Stimulated activated CD4-positive, alpha-beta T cell treated with anti-CD3 and anti-CD28 coated beads, Interleukin-1b, Interleukin-23, amount 100 ng/mL, for 48 hours (primary cell): ENCODE measurements at places on chromosomes 2 and 18.

DNA sequence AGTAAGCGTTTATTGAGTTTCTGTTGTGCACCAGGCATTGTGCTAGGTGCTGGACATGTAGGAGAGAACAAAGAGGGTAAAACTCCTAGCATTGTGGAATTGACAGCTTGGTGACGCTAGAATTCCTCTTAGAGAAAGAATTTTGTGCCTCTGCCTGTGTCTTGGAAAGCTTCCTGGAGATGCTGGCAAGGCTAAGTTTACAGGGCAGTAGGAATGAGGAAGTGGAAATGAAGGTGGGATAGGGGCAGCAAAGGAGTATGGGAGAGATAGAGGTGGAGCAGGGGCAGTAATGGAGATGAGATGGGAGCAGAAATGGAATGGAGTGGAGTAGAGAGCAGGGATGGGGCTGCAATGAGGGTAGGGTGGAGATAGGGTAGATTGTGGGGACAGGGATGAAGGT lies 29.8 kb downstream of the GPR39 start:
- no peak for DNase-seq

DNA sequence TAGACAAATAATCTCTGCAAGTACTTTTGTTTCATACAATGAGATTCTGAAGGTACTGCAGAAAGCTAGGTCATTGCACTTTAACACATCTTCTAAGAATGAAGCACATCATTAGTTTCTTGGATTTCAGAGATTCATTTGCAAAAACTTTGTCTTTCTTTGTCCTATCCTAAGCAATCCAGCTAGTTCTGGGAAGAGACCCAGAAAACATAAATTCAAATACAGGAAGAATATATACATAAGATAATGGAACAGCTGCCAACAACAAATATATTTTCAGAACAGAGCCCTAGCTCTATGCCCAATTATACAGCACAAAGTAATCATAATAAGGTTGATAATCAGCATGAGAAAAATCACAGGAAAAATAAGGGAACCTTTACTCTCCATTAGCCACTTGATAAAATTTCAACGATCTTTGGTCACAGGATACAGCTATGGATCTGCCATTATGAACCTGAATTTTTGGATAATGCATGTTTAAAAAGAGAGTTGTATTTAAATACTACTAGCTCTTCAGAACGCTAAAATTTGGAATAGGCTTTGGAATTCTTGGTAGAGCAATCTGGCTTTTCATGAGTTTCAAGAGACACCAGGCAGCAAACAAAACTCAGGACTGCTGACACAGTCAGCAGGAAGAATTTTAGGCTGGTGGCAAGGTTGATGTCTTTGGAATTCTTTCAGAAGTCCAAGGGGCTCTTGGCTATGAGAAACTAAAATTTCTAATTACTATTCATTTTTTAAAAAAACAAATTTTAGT lies 250.4 kb upstream of the SMIM21 start:
- DNase-seq, result no peak

DNA sequence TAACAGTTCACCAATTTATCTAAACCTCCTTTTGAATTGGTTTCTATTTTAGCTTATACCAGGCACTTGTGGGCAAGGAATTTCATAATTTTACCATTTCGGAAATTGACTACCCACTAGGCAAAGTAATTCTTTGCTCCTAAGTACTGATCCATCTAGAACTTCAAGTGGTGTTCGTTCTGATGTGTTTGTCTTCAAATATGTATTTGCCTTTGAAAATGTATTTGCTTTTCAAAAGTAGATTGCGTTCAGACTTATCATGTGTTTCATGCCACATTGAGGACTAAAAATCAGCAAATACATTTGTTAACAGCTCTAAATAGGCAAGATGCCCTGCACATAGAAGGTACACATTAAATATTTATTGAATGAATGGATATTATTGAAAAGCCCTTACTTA lies 26.7 kb downstream of the IFIH1 start:
- DNase-seq, result no peak

- no peak for DNase-seq
These were observed at the start of gene TOGARAM2 for GRCh38 chr2:28981016-28981441. Gene TOGARAM2 (plus strand): TSS chr2:28981298. CDS start chr2:28994835, 13,537 bp downstream.

- DNase-seq, result no peak
These were observed 32.9 kb upstream of the SPTBN1 start for GRCh38 chr2:54423213-54423612.

- no peak for DNase-seq
These were observed 324.8 kb upstream of the HS6ST1 start for GRCh38 chr2:128643221-128644065.

DNA sequence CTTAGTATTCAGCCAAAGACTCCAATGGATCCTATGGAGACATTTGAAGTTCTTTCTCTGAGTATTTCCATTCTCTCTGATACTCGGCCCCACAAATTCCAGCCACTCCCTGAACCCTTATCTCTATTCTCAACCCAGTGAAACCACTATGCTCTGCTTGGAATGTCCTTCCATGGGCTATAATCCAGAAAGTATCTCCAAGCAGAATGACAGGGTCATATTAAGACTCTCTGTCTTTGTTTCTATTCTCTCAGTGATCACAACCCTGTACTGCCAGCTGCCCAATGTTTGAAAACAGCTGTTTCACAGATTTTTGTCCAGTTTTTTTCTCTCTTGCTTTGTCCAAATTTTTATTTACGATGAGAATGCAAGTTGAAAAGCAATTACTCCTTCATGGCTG lies 21.9 kb downstream of the CHMP3 start:
- DNase-seq, result no peak

GRCh38 chr2:36769106-36769505 lies 72.6 kb downstream of the VIT start:
- no peak for DNase-seq

GRCh38 chr2:234588054-234588430 lies 91.2 kb upstream of the ARL4C start:
- no peak for DNase-seq

GRCh38 chr18:48634491-48634890 lies 95.7 kb downstream of the CTIF start:
- no peak for DNase-seq

GRCh38 chr2:118812552-118812951 lies 34.9 kb downstream of the EN1 start:
- no peak for DNase-seq

- DNase-seq, result no peak
These were observed 53.8 kb downstream of the NEDD4L start for GRCh38 chr18:58097907-58098166.

DNA sequence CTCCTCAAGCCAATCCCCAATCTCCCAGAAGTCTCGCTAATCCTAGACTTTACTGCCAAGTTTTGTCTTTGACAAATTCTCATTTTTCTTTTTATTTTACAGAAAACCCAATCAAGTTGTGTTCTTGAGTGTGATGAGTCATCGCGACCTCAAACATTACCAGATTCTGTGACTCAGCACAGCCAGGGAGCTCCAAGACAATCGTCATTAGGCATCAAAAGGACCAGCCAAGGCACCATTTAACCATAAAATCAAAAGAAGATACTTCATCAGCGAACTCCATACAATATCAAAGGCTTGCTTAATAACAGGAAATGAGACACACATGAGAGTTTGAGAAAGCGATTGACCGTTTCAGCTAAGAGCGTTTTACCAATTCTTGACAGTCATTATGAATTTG lies 146.2 kb upstream of the AGAP1 start:
- no peak for DNase-seq

DNA sequence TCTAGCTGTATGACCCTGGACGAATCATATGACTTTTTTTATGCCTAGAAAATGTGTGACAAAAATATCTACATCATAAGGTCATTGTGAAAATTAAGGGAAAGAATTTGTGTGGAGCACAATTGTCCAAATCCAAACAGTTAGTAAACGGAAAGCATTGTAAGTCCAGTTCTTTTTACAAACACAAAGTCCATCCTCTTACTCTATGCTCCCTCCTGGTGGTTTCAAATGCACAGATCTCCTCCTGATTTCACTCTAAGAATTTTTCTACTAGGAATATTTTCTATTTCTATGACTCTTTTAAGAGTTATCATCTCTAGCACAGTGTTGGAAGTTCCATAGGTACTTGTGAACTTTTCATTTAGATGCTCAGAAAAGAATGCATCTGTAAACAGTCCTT lies 125.2 kb upstream of the ARL5A start:
- DNase-seq, result no peak

- DNase-seq, result no peak
These were observed 95.6 kb upstream of the PDE1A start for GRCh38 chr2:182522405-182522896.

- DNase-seq, result peak; percentile 36
These were observed 8.2 kb upstream of the SMARCAL1 start for GRCh38 chr2:216404010-216404618.
